Stimulated activated naive CD8-positive, alpha-beta T cell treated with anti-CD3 and anti-CD28 coated beads, Interleukin-15, Interleukin-2, amounts not matched to agents 100 U/mL and 50 U/mL, for 24 hours (primary cell): ENCODE measurements at places on chromosomes 12 and 14.

- DNase-seq, result peak; percentile 24
Observed at GRCh38 chr14:34931206-34931605, 51.6 kb upstream of the SRP54 start.

- DNase-seq, result no peak
Observed at GRCh38 chr12:113422886-113423669, 898 bp downstream of the SDSL start.

- DNase-seq, result peak; percentile 92
Observed at GRCh38 chr14:89276424-89276975, 140.5 kb downstream of the FOXN3 start.

- no peak for DNase-seq
Observed at GRCh38 chr14:96920820-96921219, 123.6 kb downstream of the VRK1 start.

GRCh38 chr12:109842021-109842420 lies 8.8 kb upstream of the TRPV4 start:
- no peak for DNase-seq

GRCh38 chr12:120869376-120869775 lies 34.8 kb downstream of the SPPL3 start:
- DNase-seq, result no peak
